ENCODE measurements at places on chromosomes 6 and 20.

DNA sequence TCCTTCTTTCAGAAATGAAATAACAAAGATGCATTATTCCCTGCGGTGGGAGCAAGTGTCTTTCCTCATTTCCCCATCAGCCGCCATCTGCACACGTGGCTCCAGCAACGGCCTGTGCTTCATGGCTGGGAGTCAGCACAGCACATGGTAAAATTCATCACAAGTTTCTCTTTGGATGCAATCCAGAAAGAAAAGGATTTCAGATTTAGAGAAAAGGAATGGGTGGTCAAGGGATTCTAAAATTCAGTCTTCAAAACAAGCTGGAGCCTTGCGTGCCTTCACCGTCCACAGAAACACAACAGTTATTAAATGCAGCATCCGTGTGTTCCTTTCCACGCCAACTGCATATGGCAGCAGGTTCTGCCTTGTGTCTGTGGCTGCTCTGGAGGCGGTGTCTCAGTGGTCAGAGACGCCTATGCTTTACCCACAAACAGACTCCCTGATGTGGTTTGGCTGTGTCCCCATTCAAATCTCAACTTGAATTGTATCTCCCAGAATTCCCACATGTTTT is 107.6 kb downstream of the THBS2 start:
- DNase-seq, result peak; percentile 49

DNA sequence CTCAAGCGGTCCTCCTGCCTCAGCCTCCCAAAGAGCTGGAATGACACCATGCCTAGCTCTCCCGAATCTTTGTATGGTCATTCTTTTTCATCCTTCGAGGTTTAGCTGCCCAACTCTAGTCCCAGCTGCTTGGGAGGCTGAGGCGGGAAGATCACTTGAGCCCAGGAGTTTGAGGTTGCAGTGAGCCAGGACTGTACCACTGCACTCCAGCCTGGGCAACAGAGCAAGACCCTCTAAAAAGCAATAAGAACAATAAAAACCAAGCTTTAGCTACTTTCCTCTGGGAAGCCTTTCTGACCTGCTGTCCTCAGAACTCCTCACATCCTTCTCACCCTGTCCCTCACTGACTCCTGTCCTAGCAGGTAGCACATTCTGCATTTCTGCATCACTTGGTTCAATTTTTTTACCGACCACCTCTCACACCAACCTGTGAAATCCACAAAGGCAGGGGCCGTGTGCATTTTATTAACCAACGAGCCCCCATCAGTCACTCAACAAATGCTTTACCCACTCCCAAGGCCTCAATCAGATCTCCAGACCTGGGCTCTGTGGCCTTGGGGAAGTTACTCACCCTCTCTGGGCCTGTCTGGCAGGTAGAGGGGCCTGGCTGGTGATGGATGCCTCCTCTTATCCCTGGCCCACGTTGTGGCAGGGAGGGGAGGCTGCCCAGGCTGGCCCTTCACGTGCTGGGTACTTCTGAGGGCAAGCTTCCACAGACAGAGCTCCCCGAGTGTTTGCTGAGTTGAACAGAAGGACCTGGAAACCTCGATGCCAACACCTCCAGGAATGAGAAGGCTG is 14.7 kb upstream of the SRC start:
- DNase-seq, result no peak

- DNase-seq, result no peak
Measured at GRCh38 chr20:41347523-41348429, 7.2 kb downstream of the LPIN3 start.

- no peak for DNase-seq
Measured at GRCh38 chr6:46012834-46013233, 2.8 kb downstream of the CLIC5 start.

DNA sequence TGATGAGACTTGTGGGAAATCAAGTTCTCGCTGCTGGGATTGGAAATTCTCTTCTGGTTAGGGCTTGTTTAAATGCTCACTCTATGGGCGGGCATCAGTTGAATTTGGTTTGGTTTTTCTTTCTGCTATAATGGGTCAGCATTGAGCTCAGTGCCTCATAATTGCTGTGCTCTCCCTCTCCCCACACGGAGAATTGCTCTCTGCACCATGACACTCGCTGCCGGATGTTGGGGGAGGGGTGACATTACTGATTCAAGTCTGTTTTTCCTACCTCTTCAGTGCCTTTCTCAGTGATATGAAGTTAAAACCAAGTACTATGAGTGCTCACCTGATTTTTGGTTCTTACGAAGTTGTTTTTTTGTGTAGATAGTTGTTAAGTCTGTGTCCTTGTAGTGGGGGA is 599.6 kb downstream of the EPM2A start:
- DNase-seq, result no peak

- no peak for DNase-seq
Measured at GRCh38 chr20:41406353-41406752, 39.7 kb upstream of the EMILIN3 start.

DNA sequence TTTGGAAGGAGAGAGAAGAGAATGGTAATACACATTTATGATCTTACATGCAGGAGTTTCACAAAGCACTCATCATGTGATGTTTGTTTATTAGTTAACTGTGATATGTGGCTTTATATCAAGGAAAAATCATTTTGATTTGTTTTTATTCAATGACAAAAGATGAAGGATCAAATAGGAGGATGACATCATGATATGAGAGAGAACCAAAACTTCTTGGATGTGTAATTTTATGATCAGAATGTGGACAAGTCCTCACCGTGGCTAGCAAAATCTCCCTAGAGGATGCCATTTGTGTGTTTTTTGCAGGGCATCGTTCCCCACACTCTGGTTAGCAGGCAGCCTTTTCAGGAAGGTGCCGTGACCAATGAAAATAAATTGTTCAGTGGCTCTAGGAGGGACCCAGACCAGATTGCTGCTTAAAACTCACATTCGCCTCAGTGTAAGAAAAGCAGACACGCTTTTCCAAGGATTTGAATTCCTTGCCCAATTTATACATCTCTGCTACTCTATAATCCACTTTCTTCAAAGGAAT is 552.7 kb downstream of the NKAIN2 start:
- DNase-seq, result no peak

- no peak for DNase-seq
Measured at GRCh38 chr20:3646651-3647050, 16.5 kb downstream of the GFRA4 start.

- DNase-seq, result peak; percentile 45
Measured at GRCh38 chr20:56974499-56975250, 291.8 kb downstream of the BMP7 start.
